Stimulated activated CD8-positive, alpha-beta memory T cell treated with anti-CD3 and anti-CD28 coated beads, Interleukin-4, amount 100 ng/mL, for 48 hours (primary cell): ENCODE measurements at places on chromosomes 16 and 17.
A peak's percentile ranks its signal among the peaks of the same experiment; 100 is the strongest.

DNA sequence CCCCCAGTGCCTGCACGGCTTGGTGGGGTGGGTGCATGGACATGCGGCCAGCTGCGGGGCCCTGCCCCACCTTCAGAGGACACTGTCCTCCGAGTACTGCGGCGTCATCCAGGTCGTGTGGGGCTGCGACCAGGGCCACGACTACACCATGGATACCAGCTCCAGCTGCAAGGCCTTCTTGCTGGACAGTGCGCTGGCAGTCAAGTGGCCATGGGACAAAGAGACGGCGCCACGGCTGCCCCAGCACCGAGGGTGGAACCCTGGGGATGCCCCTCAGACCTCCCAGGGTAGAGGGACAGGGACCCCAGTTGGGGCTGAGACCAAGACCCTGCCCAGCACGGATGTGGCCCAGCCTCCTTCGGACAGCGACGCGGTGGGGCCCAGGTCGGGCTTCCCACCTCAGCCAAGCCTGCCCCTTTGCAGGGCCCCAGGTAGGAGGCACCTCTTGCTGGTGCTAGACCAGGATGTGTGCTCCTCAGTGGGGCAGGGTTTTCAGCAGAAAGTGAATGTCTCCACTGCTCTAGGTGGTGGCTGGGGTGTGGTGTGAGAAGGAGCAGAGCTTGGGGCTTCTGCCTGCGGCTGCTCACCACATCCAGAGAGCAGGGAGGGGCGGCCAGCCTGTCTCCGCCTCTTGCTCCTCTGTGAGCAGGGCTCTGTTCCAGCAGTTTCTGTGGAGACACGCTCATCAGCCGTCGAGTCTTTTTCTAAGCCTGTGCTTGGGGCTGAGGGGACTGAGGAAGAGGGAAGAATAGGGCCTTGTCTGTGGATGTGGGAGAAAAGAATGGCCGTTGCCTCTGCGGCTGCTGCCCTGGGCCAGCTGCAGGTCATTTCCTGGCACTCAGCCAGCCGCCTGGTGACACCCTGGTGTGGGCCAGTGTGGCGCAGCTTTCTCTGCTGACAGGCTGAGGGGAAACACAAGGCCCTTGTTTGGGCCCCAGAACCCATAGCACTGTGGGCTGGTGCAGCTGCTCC, 2.2 kb downstream of the ZNF276 start:
- peak; percentile 79 for DNase-seq

GRCh38 chr16:70483426-70483825, 29.0 kb downstream of the FCSK start:
- DNase-seq, result no peak

GRCh38 chr16:2829501-2830354, at the start of gene ZG16B:
TSS of gene ZG16B (plus strand) at chr16:2830303. CDS start at chr16:2830442, 139 bp downstream.
- DNase-seq, result no peak

- no peak for DNase-seq
Observed at GRCh38 chr17:73792994-73793393, 148.7 kb upstream of the SDK2 start.

- DNase-seq, result no peak
Observed at GRCh38 chr17:19897090-19897837, 29.5 kb upstream of the ULK2 start.

DNA sequence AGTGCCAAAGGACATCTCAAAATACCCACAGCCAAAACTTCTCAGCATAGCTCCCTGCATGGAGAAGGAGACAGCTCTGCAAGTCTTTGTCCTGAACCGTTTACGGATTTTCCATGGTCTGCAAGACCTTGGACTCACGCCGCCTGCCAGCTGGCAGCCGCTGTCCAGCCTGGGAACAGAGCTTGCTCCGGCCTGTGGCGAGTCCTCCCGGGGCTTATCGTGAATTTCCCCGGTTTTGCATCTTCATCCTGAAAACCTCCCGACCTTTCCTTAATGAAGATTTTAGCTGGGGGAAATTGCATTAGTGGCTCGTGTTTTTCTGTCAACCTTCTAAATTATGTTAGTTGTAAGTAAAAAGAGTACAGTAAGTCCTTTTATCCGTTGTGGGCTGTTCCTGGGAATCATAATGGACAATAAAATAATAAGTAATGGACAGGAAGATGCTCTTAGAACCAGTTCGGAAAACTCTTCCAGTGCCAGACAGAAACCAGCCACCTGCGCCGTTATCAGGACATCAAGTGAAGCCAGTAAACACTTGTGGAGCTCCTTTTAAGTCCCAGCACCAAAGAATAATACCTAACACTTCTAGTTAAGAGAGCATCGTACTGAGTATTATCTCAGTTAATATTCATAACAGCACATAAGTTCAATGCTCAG, 112.4 kb upstream of the NOL11 start:
- no peak for DNase-seq

DNA sequence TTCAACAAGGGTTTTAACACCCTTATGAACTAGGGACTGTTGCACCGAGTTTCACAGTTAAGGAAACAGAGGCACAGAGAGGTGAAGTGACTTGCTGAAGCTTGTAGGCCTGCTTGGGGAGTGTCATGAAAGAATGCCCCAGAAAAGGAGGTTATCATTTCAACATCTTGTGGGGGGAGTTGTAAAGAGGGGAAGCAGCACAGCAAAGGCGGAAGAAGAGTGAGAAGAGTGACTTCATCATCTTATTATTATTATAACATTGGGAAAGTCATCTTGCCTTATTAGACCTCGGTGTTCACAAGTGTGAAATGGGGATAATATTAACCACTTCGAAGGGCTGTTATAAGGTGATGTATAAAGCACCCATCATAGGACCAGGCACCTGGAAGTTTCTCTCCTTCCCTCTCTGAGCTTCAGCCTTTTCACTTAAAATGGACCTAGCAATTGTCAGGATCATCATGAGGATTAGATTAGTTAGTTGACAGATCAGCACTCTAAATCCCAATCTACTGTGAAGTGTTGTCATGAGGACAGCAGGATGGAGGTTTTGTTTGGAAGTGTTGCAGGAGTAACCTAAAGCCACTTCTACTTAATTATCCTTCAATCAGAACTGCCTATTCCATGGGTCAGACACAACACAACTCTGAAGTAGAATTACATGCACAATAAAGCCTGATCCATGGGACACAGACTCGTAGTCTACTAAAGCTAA, 2.3 kb downstream of the CCL4 start:
- no peak for DNase-seq

DNA sequence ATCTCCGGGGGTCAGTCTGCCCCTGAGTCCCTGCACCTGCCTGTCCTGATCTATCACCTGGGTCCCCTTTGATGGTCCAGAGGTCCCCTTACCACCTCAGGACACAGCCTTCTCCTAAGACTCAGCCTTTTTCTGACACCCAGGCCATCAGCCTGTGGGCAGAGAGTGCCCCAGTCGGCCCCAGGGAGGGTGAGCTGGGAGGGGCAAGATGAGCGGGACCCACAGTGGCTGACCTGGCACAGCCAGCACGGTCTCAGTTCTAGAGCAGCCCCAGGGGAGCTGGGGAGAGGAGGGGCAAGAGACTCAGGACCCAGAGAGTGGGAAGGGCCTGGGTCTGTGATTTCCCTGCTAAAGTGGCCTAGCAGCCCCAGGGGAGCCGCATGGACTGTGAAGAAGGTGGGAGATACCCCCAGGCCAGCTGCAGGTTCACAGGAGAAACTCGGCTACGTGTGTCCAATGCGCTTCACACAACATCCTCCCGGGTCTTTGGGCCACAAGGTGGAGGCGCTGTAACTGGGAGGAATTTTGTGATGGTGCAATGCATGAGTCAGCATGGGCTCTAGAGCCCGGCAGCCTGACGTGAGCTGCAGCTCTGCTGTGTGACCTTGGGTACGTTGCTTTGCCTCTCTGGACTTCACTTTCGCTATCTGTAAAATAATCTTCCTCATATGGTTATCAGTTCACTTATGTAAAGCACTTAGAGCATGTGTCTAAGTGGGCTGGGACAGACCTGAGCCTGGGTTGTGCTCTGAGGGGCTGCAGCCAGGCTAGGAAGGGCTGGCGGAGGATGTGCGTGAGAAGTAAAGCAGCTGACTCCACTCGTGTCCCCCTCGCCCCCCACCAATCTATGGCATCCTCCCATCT, 67.2 kb upstream of the LHX1 start:
- DNase-seq, result no peak

DNA sequence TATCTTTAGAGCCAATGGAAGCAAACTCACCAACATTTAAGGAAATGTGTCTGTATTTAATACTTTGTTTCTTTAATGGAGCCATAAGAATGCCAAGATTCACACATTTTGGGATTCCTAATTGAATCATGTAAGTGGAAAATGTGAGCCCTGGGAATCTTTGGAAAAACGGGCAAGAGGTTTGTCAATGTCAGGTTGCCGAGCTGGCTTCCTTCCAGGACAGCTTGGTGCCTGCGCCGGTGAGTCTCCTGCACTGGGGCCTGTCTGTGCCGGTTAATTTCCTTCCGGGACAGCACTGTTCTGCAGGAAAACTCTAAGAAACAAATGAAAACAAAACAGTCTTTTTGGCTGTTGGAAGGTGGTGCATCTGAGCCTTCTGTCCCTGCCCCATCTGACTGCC, 210.6 kb downstream of the HAPSTR1 start:
- DNase-seq, result no peak

GRCh38 chr17:54662978-54663876, 237.4 kb upstream of the TOM1L1 start:
- no peak for DNase-seq

GRCh38 chr16:16025214-16025968, 76.0 kb downstream of the ABCC1 start:
- peak; percentile 72 for DNase-seq

GRCh38 chr16:56468800-56469199, 17.4 kb downstream of the OGFOD1 start:
- no peak for DNase-seq

DNA sequence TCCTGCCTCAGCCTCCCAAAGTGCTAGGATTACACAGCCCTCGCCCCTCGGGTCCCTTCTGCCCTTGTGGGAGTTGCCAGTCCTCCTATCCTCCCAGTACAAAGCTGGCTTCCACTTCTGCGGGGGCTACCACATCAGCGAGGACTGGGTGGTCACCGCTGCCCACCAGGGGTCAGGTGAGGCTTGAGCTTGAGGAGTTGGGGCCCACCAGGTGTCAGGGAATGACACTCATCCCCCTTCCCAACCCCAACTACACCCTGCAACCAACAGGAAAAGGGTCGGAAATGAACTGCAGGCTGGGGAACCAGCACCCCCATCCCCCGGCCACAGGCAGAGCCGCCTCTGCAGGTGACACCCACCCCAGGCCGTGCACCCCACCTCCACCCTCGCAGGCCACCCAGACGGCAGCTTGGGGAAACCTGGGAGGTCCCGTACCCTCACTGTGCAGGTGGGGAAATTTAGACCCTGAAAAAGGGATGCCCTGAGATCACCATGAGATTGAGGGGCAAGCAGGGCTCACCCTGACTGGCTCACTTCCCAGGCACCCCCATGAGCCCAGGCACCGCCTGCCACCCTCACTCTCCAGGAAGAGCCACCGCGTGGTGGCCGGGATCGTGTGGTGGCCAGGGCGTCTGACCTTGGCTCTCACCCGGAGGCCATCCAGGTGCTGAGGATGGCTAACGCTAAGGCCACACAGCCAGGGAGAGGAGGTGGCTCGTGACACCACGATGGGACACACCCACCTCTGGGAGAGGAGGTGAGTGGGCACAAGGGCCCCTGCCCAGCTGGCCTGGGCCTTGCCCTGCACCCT, 8.0 kb downstream of the CTRB1 start:
- DNase-seq, result no peak

- DNase-seq, result no peak
Observed at GRCh38 chr16:14132696-14133048, 61.6 kb downstream of the MRTFB start.

DNA sequence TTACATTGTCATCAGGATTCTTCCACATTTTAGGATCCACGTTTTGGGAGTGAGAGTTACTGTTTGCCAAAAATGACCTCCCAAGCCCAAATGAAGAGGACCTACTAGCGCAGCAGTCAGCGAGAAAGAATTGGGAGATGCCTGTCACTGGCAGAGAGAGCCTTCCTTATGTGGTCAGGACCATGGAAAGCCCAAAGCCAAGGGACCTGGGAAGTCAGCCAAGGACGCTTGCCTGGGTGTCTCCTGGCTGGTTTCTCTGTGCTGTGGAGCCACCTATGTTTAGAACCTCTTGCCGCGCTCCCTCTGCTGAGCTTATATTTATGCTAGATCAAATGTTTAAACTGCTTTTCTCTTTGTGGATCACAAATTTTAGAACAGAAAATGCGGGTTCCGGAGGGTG, 24.9 kb upstream of the RHBDL3 start:
- DNase-seq, result no peak

DNA sequence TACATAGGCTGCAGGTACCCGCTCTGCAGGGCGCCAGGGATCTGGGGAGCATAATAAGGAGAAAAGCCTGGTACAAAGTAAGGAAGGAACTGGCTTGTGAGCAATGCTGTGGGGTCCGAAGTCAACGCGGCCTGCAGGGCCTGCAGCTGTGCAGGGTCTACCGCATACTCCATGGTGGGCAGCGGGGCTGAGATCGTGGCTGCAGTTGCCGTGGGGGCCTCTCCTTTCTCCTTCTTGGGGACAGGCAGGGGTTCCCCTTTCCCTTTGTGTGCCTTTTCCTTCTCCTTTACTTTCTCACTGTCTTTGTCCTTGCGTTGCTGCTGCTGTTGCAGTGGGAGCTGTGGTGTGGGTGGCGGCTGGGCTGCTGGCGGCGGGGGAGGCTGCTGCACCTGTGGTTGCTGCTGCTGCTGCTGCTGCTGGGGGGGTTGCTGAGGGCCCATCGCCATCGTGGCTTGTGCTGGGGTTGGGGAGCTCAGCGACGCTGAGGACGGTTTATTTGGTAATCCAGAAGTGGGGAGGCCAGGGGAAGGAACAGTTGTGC, 259.6 kb downstream of the ZFHX3 start:
- DNase-seq, result no peak

DNA sequence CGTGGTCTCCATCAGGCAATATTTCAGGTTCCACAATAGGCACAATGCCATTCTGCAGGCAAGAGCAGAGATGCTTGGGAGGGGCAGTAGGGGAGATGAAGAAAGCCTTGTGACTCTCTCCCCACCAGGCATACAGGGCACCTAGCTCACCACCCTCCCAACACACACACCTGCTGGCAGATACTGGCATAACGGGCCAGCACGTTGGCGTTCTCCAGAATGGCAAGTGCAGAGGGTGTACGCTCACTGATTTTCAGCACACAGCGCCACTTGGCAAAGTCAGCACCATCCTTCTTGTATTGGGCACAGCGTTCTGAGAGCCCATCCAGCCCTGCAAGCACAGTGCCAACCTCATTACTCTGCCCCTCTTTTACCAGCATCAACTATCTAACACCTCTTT, 2.2 kb downstream of the ALDOC start:
- DNase-seq, result no peak

DNA sequence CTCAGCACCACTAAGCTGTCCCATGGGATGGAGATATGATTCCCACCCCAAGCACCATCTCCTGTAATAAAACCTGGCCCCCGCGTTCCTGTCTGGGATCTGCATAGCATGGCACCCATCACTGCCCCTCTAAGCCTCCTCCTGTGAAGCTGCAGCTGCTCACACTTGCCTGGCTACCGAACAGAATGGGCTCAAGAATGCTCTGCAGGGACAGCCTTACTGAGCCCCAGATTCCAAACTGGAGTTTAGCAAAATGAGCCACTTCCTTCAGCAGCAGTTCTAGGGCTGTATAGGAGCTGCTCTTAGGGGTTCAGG, 256.1 kb downstream of the CPPED1 start:
- DNase-seq, result no peak

GRCh38 chr17:34161690-34162089, 93.4 kb upstream of the CCL2 start:
- DNase-seq, result no peak
